Stimulated activated CD8-positive, alpha-beta memory T cell treated with anti-CD3 and anti-CD28 coated beads, Interleukin-7, amount 100 ng/mL, for 4 hours (primary cell): ENCODE measurements at places on chromosomes 2 and 18.

- DNase-seq = no peak
Observed at GRCh38 chr18:11327391-11328009, 178.1 kb upstream of the PIEZO2 start.

- DNase-seq = no peak
Observed at GRCh38 chr2:112493048-112493447, 11.1 kb downstream of the TTL start.

DNA sequence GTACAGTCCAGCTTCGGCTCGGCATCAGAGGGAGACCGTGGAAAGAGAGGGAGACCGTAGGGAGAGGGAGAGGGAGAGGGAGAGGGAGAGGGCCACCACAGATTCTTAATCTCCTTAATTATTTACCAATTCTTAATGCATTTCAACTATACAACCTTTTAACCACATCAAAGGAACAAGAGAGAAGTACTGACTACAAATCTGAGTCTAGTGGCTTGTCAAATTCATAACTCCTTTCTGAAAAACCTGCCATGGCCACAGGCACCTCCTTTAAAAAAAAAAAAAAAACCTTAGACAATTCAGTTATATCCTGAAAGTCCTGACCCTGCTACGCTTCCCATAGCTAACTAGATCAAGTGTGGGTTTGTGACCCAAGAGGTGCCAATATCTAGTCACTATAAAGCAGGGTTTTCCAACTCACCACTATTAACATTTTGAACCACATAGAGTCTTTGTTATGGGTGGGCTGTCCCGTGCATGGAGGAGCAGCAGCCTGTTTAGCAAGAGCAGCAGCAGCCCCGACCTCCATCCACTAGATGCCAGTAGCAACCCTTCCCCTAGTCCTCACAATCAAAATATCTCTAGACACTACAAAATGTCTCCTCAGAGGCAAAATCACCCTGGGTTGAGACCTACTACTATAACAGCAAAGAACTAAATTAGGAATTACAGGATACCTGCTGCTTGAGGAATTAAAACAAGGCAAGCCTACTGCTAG is 6.8 kb downstream of the ESCO1 start:
- DNase-seq = no peak

- DNase-seq = no peak
Observed at GRCh38 chr2:30148850-30149249, 2.0 kb downstream of the YPEL5 start.

GRCh38 chr18:50790948-50791347 is 28.9 kb downstream of the MRO start:
- no peak for DNase-seq

DNA sequence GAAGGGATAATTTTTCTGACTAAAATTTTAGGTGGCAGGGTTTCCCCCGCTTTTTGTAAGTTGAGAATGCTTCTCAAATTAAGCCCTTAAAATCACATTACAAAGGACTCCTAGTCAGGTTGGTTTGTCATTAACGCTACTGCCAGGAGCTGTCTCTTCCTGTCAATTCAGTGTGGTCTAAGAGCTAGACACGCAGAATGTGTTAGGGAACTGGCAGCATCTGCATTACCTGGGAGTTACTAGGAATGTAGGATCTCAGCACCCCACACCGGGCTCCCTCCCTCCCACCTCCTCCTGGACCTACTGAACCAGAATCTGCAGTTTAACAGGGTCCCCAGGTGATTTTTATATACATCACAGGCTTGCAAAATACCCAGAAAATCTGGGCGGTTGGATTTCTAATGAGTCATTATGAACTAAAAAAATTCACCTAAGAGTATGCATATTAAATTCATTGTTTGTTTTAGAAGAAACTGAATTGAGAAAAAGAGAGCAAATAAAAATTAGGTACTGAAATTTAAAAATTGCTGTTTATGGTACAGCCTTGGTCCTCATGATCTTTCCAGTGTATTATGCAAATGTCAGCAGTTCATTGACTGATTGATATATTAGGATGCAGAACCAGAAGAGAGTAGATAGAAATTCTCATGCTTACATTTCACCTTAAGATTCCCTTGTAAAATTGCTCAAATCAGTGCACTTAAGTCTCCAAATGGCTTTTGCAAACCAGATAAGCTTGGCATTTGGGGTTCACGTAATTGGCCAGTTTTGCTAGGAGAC is 130.9 kb upstream of the ITGA6 start:
- no peak for DNase-seq

GRCh38 chr2:8314063-8314462 is 367.8 kb upstream of the ID2 start:
- DNase-seq = no peak

DNA sequence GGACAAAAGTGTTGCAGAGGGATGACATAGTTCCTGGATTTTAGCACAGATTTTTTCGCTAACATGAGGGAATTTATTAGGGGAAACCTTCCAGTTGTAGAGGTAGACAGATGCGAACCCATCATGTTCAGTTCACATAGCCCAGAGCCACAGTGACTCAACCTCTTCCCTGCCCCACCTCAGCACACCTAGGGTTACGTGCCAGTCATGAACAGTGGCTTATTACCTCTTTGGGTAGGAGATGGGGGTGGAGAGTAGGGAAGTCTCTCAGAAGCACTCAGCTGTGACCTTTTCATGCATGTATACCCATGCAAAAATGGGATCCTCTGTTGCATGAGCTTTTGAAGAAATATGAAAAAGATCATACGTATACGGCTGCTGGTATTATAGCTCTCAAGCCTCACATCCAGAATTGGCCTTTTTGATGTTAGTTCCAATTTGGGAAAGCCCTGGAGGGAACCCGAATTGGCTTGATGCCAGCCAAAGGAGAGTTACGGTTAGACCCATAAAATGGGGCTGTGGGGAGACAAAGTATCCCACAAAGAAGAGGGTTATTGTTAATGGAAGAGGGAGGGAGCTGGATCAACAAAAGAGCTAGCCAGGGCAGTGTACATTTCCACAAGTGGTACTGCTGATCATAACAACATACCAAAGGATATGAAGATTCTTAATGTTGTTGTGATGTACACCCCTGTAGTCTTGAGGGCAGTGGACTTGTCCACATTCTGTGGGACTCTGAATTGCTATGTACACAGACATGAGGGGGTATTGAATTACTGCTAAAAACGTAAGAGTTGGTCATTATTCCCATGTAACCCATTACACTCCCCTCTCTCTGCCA is 4.9 kb downstream of the TANC1 start:
- no peak for DNase-seq

DNA sequence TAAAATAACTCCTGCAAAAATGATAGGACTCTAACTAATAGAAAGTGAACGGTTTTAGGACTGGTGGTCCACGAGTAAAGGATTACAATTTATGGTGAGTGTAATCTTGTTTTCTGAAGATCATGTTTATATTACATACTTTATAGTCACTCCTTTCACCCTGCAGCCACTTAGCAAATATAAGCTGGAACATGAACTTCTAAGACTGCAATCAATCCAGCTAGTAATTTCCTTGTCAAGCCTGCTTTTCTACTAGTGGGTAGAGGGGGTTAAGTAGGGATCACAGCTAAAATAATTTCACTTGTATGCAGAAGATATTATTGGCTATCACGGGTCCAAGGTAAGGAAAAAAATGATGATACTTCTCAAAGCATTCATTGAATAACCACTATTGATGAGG is 125.5 kb upstream of the NETO1 start:
- no peak for DNase-seq

DNA sequence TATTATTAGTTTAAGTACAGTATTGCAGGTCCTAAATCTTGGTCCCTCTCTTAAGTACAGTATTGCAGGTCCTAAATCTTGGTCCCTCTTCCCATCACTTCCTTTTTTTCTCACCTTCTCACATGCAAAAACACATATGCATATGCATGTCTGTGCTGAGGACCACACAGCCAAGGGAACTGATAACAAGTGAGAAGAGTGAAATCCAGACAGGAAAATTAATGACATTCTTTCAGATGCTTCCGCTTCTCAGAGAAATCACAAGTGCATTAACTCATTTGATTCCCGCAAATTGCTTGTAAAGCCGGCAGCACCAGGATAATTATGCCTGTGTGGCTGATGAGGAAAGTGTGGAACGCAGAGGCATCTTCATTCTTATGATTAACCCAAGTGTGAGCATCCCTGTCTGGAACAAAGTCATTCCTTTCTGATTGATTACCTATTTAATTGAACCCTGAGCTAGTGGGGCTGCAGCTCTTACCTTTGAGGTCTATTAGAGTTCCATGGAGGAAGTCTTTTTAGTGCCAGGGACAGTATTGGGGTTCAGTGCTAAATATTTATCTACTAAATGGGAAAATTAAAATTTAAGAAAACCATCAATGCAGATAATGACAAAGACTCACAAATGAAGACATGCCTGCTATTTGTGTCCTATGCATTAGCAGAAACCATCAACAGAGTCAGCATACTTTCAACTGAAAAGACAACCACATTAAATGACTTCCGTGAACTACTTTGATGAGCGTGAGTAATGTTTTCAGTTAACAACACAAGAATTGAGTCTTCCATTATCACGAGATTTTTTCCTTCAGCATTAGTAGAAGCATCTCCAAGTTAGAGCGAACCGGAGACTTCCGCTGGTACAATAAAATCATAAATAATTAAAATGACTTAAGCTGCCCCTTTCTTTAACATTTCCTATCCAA is 220.4 kb upstream of the SLC35G4 start:
- no peak for DNase-seq

GRCh38 chr2:10406016-10406415 is 42.1 kb downstream of the ODC1 start:
- DNase-seq = no peak

GRCh38 chr2:82137441-82137840 is 1832.9 kb upstream of the LRRTM1 start:
- DNase-seq = no peak

- no peak for DNase-seq
Observed at GRCh38 chr2:25697559-25698341, 24.4 kb upstream of the DTNB start.

- no peak for DNase-seq
Observed at GRCh38 chr2:10635430-10635829, 54.3 kb downstream of the NOL10 start.

GRCh38 chr2:199457147-199458008 is at the start of gene SATB2:
TSS of gene SATB2 (minus strand) at chr2:199457939. CDS start at chr2:199456037, 1,902 bp downstream.
- no peak for DNase-seq

DNA sequence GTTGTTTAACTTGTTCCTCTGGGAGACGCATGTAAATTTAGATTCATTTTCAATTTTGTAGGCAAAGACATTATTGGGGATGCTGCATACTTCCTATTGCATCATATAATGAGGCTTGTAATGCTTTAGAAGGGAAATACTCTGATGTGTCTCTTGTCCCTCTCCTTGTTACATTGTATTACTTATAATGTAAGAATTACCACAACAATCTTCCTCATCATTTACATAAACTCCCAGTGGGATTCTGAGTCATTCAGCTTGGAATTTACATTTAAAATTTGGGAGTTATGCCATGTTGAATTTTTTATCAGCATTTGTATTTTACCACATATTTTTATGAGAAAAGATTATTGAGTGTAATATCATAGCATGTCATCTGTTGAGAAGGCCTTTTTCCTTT is 963.4 kb upstream of the NRXN1 start:
- no peak for DNase-seq

GRCh38 chr2:3104261-3104660 is 273.4 kb downstream of the EIPR1 start:
- no peak for DNase-seq

DNA sequence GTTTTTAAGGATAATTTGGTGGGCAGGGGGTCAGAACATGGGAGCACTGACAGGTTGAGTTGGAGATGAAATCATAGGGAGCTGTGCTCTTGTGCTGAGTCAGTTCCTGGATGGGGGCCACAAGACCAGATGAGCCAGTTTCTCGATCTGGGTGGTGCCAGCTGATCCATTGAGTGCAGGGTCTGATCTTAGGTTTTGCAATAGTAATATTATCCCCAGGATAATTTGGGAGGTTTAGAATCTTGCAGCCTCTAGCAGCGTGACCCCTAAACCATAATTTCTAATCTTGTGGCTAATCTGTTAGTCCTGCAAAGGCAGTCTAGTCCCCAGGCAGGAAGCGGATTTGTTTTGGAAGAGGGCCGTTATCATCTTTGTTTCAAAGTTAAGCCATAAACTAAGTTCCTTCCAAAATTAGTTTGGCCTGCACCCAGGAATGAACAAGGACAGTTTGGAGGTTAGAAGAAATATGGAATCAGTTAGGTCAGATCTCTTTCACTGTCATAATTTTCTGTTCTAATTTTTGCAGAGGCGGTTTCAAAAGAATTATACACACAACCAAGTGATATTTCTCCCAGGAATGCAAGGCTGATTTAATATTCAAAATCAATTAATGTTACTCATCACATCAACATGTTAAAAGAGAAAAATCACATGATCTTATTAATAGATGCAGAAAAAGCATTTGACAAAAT is 23.0 kb downstream of the DBI start:
- DNase-seq = no peak

DNA sequence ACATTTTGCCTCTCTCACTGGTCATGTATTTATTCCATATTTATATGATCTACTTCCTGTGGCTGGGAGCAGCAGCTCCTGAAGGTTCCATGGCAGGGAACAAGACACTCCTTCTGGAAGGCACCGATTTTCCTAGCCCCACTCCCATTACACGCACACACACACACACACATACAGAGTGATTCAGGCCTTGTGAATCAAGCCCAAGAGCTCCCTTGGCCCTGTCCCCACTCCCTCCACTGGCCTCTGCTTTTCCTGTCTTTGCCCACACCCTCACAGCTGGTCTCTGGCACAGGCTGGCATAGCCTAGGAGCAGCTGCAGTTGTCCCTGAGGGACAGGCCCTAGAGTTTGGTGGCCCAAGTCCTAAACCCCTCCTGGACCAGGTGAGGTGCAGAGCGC is 201.7 kb downstream of the NAPG start:
- DNase-seq = no peak

DNA sequence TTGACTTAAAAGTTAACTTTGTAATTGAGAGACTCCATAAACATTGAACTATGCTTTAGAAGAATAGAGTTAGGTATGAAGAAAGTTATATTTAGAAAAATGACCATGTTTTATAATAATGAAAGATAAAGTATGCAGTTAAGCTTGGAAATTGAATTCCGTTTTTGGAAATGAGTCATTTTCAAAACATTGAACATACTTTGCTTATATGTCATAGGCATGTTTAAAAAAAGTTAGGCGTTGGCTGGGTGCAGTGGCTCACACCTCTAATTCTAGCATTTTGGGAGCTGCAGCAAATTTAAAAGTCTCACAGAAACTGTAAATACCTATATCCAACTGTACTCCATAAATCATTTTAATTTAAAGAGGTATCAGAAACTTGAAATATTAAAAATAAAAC is 607.4 kb downstream of the CBLN2 start:
- no peak for DNase-seq

DNA sequence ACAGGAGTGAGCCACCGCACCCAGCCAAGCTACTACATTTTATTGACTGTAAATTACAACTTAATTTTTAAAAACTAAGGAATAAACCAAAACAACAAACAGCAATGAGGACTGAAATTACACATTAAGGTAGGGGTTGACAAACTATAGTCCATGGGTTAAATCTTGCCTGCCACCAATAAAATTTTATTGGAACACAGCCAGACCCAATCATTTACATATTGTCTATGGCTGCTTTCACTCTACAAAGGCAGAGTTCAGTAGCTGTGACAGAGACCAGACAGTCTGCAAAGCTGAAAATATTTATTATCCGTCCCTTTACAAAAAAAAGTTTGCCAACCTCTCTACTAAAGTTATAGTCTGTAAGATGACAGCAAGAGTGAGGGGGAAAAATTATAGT is 24.3 kb upstream of the UGP2 start:
- DNase-seq = no peak
